BJ (cell line): ENCODE measurements at places on chromosomes 7 and 10.

- DNase-seq, result no peak
These were observed 141.4 kb upstream of the INSYN2A start for GRCh38 chr10:127337801-127338200.

DNA sequence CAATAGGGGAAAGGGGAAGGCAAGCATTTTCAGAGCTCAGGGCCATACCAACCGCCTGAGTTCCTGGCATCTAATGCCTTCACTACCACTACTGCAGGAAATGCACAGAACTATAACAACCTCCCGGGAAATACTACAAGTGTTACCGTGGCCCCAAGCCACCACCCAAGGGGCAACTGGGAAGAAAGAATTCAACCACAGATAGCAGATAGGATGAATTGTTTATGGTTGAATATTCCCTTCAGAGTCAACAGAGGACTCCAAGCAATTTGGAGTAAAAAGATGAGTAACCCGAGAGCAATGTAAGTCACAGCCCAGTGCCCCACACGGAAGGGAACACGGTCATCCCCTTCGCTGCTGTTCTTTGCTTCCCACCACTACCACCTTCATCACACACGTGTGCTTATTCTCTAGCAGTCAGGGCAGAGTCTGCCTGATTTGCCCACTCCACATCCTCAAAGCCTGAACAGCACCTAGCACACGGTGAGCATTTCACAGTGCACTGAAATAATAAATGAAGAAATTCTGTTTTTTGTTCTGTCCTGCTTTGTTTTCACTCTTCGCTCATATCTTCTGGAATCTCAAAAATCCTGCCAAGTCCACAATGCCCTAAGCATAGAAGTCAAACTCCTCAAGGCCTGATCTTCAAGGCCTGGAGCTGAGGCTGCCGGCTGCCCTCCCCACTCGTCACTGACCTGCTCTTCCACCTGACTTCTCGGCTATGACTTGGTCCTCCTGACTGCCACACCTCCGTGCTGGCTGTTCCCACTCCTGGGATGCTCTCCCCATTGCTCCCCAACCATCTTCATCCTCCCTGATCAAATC, 221.1 kb downstream of the KCNMA1 start:
- peak; percentile 81 for DNase-seq

DNA sequence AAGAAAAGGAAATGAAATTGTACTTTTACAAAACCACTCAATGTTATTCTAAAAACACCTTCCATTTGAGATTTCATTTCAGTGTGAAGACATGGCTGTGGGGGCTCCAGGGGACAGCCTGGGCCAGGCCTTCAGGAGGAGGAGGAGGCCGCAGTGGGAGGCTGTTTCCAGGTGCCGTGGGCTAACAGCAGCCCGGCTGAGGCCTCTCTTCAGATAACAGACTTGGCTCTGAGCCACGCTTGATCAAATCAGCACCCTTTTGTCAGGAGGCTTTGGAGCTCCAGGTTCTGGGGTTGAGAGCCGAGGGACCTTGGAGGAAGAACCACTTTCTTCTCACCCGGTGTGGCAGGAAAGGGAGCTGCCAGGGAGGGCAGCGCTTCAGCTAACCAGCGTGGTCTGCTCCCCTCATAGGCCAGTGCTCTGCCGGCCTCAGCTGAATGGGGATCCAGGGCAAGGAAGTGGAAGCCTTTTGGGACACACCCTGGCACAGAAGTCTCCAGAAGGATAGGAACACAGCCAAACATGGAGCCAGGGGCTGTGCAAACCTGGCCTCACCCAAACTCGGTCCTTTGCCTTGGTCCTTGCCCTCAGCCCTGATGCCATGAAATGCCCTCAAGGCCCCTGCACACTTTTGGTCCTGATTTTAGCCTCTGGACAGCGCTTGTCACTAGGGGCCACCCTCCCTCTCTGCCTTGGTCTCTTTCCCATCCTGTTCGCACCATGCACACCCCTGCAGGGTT, 23.5 kb upstream of the CHST15 start:
- no peak for DNase-seq

DNA sequence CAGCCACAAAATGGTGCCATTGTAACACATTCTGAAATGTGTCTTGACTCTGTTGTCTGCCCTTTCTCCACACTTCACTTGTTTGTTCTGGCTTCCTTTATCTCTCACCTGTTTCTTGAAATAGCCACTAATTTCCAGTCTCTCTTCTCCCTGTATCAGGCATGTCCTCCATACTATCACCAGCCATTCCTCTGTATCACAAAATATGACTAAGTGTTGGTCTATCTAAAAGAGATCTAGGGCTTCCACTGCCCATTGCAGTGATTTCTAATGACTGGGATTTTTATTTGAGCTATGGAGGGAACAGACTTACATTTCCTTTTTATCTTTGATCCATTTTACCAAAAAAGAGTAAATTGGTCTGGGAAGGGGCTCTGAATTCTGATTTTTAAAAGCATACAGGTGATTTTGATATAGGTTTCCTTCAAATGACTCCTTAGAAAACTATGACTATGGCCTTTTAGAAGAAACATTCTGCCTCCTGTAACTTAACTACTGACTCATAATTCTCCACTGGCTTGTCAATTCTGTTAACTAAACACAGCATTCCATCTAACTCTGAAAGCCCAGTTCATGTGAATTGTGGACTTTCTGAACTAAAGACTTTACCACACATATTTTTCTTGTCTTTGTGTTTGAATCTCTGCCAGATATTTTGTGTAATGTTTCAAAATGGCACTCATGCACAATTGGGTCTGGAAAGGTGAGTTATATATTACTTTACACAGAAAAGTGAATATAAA, 1121.4 kb downstream of the XPNPEP1 start:
- no peak for DNase-seq

DNA sequence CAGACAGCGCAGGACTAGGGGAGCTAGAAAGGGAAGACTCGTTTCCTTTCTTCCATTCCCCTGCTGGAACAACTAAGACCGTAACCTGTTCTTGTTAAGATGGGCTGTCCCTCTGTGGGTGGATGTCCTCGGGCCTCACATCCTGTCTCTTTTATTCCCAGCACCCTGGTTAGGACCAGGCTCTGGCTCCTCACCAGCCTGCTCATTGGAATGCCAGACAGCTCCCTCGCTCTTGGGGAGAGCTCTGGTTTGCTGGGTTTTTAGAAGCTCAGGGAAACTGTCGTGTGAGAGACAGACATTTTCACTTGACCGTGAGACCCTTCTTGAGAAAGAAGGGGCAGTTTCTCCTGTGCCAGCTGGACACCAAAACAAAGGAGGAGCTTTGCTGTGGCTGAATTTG, 58.1 kb upstream of the HABP2 start:
- no peak for DNase-seq

- no peak for DNase-seq
These were observed 487.6 kb upstream of the ZMIZ1 start for GRCh38 chr10:78581133-78581694.

DNA sequence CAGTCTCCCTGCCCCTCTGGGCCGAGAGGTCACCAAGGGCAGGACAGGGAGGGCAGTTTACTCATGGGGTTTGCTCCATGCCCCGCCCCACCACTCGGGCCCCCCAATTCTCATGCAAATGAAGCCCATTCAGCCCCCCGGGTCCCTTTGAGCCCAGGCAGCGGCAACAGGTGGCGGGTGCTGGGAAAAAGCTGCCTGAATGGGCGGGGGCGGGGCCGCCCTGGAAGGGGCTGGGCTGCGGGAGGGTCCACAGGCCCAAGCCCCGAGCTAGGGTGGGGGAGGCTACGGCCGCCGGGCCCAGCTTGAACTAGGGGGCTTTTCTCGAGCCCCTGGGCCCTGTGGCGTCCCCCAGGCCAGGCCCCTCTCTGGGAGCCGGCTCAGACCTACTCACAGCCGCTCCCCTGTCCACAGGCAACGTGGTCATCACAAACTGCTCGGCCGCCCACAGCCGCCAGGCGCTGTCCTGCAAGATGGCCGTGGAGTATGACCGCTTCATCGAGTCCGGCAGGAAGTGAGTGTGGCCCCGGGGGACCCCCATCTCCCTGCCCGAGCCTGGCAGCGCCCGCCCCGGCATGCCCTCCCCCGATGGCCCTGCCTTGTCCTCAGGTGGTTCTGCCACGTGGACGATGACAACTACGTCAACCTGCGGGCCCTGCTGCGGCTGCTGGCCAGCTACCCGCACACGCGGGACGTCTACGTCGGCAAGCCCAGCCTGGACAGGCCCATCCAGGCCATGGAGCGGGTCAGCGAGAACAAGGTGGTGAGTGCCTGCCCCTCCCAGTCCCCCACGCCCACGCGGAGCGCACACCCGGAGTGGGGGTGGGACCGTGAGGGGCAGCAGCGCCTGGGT, 5.5 kb downstream of the LFNG start:
- no peak for DNase-seq

GRCh38 chr7:6121141-6121540, 90.0 kb downstream of the ANKRD61 start:
- no peak for DNase-seq

GRCh38 chr10:1747590-1748157, 10.3 kb upstream of the ADARB2 start:
- DNase-seq, result no peak

DNA sequence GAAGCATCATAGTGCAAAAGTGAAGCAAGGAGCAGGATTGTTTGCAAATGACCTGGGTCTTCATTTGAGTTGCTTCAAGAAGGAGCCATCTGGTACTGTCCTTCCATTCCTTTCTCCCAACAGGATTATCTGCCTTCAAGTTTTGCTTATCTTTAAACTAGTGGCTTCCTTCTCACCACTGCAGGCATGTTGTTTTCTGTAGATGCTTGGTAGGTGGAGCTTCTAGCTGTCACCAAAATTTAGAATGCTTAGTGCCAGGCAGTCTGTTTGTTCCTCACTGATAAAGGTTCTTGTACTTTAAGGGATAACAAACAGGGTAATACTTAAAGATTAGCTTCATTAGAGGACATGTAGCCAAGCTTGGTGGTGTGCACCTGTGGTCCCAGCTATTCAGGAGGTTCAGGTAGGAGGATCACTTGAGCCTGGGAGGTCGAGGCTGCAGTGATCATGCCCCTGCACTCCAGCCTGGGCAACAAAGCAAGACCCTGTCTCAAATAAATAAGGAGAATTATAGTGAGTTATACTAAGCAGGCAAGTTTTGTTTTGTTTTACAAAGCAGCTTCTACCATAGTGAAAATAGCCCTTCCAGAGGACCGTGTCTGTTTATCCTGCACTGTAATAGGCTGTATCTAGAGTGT, 5.7 kb downstream of the ARL5B start:
- DNase-seq, result no peak

DNA sequence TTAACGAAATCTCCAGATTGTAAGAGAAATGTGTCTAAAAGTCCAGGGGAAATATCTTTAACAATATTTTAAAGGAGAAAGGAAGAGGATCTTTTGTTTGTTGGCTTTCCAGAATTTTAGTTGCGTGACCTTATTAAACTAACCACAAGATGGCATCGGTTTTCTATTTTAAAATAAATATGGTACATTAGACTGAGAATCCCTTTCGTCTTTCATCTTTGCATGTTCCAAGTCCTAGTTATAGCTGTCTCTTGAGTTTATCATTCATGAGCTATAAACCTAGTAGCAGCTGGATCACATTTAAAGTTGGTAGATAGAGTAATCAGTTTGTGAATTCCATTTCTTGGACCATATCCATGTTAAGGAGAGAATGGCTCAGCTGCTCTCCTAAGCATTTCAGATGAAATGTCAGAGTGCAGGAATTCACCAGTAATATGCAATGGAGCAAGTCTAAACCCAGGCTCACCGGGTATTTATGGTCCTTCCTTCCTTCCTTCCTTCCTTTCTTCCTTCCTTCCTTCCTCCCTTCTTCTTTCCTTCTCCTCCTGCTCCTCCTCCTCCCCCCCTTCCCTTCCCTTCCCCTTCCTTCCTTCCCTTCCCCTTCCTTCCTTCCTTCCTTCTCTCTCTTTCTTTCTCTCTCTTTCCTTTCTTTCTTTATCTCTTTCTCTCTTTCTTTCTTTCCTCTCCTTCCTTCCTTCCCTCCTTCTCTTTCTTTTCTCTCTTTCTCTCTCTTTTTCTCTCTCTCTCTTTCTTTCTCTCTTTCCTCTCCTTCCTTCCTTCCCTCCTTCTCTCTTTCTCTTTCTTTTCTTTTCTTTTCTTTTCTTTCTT, 57.8 kb upstream of the RAB18 start:
- DNase-seq, result peak; percentile 59

GRCh38 chr10:6972226-6972625, 392.1 kb upstream of the PRKCQ start:
- no peak for DNase-seq

GRCh38 chr10:133441780-133442179, 12.0 kb upstream of the SCART1 start:
- no peak for DNase-seq

DNA sequence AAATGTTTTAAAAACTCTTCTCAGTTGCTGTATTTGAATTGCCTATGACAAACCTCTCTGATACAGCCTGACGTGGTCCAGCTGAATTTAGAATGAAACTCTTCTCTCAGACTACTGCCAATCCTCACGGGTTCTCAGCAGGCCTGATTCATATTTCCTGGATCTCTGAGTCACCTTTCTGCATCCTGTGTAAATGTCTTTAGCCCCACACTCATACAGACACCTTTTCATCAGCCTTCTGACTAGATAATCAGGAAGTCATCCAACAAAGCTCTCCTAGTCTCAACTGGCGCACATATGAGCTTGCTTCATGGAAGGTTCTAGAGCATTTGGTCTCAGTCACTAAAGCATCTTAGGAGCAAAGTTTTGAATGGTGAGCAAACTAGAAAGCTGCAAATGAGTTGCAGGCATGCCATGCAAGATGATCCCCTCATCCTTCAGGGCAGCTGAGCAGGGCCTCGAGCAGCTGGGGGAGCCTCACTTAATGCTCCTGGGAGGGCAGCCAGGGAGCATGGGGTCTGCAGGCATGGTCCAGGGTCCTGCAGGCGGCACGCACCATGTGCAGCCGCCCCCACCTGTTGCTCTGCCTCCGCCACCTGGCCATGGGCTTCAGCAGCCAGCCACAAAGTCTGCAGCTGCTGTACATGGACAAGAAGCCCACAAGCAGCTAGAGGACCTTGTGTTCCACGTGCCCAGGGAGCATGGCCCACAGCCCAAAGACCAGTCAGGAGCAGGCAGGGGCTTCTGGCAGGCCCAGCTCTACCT, 182.8 kb downstream of the ARHGAP12 start:
- DNase-seq, result peak; percentile 85

DNA sequence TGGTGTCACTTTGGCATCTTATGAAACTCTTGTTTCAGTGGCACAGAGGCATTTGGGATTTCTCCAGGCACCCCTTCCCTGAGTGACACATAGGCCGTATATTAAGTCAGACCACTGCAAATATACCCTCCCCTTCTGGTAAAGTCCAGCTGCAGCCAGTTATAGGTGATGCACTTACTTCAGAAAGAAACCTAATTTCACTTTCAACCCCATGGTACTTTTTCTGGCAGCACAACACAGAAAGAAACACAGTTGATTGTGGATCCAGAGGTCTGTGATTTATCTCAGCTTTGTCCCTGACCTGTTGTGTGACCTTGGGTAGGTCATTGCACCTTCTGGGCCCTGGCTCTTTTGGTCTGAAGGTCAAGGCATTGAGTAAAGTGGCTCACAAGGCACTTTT, 173.2 kb downstream of the BUB3 start:
- DNase-seq, result no peak

GRCh38 chr10:132332433-132332754, 401 bp downstream of the LRRC27 start:
- no peak for DNase-seq
